AG10803 (cell line): ENCODE measurements at places on chromosomes 12 and 14.

- no peak for DNase-seq
Observed at GRCh38 chr12:15932971-15933370, 21.8 kb downstream of the DERA start.

DNA sequence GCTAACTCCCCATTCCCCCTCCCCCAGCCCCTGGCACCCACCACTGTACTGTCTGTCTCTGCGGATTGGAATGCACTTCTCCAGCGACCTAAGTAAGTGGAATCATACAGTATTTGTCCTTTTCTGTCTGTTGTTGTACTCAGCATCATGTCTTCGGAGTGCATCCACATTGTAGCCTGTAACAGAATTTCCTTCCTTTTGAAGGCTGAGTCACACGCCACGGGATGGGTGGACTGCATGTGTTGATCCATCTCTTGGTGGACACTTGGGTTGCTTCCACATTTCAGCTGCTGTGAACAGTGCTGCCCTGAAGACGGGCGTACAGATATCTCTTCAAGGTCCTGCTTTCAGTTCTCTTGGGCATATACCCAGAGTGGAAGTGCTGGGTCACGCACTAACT, 34.4 kb downstream of the DDX51 start:
- DNase-seq, result no peak

DNA sequence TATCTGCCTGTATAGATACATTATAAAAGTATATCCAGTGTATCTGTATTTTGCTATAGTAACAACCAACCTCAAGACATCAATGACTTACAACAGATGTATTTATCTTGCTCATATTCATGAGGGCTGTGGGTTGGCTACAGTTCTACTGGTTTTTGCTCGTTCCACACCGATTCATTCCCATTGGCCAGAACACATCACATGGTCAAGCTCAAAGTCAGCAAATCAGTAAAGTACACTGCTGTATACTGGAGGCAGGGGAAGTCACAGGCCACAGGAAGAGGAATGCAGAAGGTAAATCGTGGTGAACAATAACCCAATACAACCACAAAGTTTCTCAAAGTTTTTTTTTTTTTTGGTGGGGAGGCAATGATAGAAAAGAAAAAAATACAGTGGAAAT, 180.0 kb upstream of the CDKN3 start:
- no peak for DNase-seq

DNA sequence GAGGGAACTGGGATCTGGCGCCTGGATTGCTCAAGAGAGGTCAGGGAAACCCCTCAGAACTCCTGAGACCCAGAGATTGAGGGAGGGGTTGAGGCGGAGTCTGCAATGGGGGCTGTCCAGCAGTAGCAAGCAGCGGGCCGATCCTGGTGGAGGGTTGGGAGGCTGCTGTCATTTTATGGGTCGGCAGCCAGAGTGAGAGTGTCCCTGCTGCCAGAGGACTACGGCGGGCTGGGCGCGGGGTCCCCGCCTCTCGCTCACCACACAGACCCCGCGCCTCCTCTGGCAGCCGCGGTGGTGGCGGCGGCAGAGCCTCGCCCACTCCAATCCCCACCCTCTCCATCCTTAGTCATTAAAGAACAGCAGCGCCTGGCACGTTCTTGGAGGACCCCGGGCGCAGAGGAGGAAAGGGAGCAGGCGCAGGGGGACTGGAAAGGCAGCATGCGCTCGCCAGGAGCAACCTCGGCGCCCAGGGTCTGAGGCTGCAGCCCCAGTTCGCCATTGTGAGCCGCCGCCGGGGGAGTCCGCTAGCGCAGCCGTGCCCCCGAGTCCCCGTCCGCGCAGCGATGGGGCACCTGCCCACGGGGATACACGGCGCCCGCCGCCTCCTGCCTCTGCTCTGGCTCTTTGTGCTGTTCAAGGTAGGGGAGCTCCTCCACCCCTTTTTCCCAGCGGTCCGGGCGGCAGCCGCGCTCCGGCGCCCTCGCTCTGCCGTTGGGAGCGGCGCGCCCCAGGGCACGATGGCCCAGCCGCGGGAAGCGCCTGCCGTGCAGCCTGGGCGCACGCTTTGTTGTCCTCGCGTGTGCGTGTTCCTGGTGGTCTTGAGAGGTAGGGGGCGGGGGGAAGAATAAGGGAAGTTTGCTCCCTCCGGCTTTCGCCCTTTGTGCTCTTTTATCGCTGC, at the start of gene PTPRO:
Gene PTPRO (plus strand): TSS at position 345 of the 898 bp plus-strand sequence.
- no peak for DNase-seq
